ENCODE measurements at places on chromosomes 11 and 22.

DNA sequence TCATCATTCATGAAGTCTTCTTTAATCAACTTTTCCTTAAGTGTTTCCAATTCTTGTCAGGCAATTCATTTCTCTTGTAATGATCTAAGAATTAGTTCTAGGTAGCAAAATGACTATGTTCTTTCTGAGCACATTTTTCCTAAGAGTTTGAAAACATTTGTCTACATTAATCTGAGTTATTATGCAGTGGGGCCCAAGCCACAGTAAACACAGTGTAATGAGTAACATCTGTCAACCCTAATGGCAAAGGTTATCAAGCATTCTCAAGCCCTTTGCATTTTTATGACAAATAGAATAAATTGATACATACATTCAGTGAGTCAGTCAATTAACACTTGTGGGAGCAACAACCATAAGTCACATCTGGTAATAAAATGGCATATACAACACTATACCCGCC, 106.7 kb upstream of the ZC3H12C start:
- DNase-seq, result no peak

DNA sequence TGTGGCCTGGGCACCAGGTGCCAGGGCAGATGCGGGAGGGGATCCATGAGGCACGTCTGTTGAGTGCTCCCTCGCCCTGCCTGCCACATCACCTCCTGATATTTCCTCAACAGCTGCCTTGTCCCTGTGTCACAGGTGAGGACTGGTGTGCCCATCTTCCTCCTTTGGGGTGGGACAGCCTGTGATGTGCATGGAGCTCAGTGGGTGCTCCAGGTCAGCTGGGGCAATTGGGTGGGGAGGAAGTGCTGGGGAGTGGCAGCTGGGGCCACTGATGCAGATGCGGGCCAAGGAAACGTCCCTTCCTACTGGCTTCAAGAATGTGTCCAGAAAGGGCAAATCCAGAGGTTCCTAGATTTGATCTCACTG, 83.6 kb downstream of the MORC2 start:
- no peak for DNase-seq

DNA sequence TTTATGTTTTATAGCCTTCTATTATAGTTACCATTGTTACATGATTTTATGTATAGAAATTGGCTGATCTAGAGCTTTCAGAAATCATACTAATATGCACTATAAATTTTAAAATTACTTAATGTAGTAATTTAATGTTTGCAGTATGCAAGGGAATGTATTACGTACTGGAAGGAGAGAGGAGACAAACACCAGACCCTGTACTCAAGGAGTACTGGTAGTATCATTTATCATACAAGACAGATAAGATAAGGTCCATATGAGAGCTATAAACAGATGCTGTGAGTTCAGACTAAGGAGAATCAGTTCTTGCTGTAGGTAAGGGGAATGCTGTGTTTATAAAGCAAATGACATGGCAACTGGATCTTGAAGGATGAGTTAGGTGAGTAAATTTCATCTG, 765 bp downstream of the BCO2 start:
- no peak for DNase-seq

- peak; percentile 96 for DNase-seq
Measured at GRCh38 chr11:120335908-120336640, at the start of gene ARHGEF12. Gene ARHGEF12 (plus strand): TSS chr11:120336413. CDS start chr11:120337244, 831 bp downstream.

- no peak for DNase-seq
Measured at GRCh38 chr22:29124777-29125442, 52.1 kb downstream of the KREMEN1 start.

GRCh38 chr22:46581538-46582244, 38.5 kb upstream of the GRAMD4 start:
- no peak for DNase-seq

DNA sequence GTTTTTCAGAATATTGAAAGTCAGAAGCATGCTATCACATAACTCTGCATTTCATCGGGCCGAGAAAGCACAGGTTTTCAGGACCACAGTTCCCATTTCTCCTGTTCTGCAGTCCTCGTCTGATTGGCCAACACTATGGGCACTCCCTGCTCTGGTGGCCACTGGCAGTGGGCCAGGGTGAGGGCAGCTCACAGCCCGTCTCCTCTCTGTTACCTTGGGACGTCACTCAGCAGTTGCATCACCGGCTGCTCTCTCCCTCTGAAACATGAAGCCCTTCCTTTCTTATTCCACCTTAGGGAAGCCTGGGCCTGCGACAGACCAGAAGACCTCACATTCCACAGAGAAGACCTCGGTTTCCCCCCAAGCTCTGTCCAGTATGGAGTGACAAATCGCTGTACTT, 11.4 kb upstream of the MICAL3 start:
- DNase-seq, result no peak

Data from COR-L47 (cell line).